CD4-positive, alpha-beta T cell treated with Interleukin-6 at 100 ng/mL for 8 hours (primary cell): ENCODE measurements at places on chromosomes 6 and 20.

DNA sequence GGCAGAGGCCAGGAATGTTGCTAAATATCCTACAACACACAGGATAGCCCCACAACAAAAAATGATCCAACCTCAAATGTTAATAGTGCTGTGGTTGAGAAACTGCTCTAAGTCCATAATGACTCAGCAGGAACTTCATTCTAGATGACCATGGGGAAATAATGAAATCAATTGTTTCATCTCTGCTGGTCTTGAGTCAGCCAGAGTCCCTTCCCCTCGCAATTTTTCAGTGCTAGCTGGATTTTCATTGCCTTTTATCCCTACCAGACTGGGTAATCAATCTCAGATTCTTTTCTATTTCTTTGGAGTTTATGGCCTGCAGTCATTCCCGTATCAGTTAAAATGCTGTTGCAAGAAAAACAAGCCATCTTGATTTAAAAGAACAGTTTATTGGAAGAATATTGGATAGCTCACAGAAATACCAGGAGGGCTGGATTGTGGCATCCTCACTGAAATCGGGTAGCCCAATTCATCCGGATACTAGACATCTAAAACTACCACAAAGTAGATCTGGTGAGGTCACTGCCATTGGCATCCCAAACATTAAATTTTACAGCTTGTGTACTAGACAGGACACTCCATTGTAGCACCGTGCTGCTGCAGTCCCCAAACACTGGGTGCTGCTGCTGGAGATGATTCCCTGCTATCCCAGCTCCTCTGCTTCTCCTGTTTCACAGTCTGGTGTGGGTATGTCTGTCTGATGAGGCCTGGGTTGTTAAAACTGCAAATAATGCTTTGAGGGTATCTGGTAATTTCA lies 30.3 kb upstream of the POPDC3 start:
- DNase-seq = no peak

GRCh38 chr6:140732991-140733390 lies 1358.5 kb upstream of the CITED2 start:
- DNase-seq = no peak

- no peak for DNase-seq
Observed at GRCh38 chr6:145276756-145277155, 458.6 kb downstream of the EPM2A start.

DNA sequence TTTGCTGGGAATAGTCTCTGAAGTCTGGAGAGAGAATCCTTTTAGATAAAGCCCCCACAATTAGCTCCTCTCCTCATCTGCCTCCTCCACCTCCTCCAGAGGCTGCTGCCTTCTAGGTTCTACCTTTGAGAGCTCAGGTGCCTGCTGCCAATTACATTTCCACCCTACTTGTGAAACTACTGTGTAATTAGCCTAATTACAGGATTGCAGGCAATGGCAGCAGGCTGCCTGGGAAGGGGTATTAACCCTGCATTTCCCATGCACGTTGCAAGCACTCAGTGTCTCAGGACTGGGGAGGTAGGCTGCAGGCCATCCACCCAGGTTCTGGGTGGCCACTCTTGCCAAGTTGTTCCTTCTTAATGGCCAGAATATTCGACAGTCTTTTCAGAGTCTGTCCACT lies 215.6 kb upstream of the ZNF217 start:
- DNase-seq = no peak

GRCh38 chr6:112413780-112414179 lies 66.7 kb downstream of the RFPL4B start:
- DNase-seq = no peak
